ENCODE measurements at places on chromosomes 5 and 9. TPM values are rescaled to one million over a fixed set of nuclear protein-coding genes. Genes with fewer than 3 reads are reported as not detected.

VCAN gene
- total RNA-seq = 99.3 TPM

GGTA1 gene
- total RNA-seq = not detected

IL13 gene
- not detected for total RNA-seq

SH2D3C gene
- total RNA-seq = under 0.01 TPM

RGMB gene
- total RNA-seq = 22.3 TPM

IL4 gene
- not detected for total RNA-seq

ADAMTSL1 gene
- 0.33 TPM for total RNA-seq

TAF1L gene
- total RNA-seq = under 0.01 TPM

LHX3 gene
- total RNA-seq = not detected

CDKN2B-AS1 gene
- 1.8 TPM for total RNA-seq

EPB41L4B gene
- 3.5 TPM for total RNA-seq
